ENCODE measurements at places on chromosomes 11 and 22.

DNA sequence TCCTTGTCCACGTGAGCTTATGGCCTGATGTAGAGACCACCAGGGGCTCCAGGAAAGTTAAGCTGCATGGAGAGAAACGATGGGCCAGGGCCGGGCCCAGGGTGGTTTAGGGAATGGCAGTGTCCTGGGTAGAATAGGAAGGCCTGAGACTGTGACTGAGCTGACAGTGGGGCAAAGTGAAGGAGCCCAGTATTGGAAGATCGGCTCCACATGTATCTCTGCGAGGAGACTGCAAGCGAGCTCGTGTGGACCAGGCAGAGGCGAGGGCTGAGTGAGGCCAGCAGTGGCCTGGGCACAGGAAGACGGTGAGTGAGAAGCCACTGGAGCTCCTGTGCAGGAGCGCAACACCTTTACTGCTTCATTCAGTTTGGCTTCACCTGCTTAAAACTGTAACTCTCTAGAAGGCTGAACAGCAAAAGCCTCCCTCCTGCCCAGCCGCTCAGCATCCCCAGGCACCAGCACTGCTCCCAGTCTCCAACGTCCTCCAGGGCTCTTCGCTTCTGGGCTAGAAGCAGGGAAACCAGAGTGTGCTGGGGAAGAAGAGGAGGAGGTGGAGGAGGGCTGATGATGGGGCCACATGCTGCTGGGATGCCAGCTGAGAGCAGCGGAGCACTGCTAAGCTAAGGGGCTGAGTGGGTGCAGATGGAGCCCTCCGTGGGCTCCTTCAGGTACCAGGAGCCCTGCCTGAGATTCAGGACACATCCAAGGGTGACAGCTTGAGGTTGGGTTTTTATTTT, 13.5 kb downstream of the TCIRG1 start:
- DNase-seq, result no peak

DNA sequence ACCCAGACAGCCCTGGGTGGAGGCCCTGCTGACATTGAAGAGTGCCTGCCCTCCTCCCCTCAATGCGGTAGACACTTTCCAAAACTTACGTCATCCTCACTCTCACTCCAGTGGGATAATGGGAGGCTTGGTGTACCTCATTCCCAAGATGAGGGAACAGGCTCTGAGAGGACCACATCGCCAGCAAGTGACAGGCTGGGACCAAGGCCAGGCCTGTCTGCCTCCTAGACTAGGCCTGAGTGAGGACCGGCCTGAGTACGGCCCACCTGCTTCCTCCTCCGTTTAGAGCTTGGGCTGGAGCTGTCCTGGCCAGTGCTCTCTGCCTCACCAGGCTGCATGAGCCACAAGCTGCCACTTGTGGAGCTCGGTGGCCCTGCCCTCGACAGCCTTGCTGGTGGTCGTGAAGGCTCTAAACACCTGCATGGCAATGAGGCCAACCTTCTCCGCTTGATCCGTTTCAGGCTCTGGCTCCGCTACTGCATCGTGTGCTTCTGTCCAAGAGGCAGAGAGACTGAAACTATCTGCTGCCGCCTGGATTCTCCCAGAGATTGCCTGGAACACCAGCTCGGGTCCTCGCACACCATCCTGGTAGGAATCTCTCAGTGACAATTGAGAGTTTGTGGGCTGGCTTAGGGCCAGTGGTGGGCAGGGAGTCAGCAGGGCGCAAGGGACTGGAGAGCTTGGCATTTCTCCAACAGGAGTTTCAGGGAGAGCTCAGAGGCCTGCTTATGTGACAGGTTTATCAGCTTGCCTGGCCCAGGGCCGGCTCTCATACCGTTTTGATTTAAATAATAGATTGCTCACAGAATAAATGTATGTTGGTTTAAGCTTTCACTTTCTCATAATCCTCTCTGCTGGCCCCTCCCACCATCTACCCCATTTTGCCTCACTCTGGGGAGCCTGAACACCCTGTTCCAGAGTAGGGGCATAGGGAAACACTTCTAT, 9.4 kb downstream of the LRRC75B start:
- DNase-seq, result no peak

DNA sequence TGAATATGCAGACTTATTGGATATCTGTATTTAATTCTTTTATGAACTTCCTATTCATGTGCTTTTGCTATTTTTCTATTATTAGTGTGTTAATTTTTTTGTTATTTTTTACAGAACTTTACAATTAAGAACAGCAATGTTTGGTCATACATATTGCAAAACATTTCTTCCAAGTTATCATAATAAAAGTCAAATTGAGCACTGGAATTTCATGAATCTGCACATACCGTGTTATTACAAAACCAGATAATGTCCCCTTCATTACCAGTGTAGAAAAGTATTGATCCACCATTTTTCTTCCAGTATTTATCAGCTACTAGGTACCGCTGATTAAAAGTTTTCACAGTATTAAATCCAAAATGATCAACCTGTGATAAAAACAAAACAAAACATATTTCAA, 40.5 kb downstream of the PRCP start:
- DNase-seq, result no peak

DNA sequence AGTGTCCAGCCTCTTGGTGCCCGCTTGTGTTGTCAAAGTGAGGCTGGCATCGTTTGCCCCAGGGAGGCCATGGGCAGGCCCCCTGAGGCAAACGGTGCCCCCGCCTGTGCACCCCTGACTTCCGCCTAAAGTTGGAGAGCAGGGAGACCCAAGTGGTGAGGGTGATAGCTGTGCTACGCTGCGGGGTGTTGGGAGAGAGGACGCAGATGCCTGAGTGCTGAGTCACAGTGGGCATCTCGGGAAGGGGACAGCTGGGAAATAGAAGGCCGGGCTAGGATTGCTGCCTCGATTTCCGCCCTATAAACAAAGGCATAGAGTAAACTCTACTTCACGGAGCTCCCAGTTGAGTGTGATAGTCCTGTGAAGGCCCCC, 5.8 kb downstream of the GRIK4 start:
- no peak for DNase-seq

DNA sequence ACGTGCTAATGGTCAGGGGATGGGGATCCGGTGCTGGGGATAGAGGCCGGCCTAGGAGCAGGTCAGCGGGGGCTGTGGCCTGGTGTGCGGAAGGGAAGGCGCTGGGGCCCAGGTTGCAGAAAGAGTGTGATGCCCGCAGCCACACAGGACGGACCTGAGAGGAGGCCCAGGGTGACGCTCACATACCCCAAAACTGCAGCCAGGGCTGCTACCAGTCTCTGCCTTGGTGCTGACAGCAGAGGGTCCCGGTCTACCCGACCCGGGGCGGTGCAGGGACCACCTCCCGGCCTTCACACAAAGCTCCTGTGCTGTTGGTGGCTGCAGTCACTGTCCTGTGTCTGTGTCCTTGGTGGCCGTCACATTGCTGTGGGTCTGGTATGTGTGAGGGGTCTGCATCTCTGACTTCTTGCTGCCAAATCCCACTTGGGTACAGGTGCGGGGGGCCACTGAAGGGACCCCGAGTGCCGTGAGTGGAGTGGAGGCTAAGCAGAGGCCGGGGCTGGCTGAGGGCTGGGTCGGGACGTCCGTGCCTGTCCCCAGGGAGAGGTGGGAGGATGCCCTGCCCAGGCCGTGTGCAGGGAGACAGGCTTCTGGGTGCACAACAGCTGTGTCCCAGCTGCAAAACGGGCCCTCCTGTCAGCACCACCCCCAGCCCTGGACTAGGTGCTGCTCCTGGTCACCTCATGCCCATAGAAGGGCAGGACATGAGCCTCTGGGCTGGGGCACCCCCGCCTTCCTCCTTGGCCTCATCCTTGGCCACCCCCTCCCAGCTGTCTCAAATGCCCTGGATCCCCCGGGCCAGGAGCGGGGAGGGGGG, 1.5 kb downstream of the LSP1 start:
- no peak for DNase-seq

DNA sequence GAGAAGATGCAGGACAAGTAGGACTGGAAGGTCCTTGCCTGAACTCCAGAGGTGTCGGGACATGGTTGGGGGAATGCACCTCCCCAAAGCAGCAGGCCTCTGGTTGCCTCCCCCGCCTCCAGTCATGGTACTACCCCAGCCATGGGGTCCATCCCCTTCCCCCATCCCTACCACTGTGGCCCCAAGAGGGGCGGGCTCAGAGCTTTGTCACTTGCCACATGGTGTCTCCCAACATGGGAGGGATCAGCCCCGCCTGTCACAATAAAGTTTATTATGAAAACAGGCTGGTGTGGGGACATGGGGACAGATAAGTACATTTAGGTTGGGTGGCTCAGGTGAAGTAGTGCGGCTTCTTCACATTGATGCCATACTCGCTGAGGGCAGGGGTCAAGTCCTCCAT, 1.4 kb downstream of the TAF10 start:
- no peak for DNase-seq

- no peak for DNase-seq
Observed at GRCh38 chr11:18836417-18836816, 44.8 kb upstream of the PTPN5 start.

DNA sequence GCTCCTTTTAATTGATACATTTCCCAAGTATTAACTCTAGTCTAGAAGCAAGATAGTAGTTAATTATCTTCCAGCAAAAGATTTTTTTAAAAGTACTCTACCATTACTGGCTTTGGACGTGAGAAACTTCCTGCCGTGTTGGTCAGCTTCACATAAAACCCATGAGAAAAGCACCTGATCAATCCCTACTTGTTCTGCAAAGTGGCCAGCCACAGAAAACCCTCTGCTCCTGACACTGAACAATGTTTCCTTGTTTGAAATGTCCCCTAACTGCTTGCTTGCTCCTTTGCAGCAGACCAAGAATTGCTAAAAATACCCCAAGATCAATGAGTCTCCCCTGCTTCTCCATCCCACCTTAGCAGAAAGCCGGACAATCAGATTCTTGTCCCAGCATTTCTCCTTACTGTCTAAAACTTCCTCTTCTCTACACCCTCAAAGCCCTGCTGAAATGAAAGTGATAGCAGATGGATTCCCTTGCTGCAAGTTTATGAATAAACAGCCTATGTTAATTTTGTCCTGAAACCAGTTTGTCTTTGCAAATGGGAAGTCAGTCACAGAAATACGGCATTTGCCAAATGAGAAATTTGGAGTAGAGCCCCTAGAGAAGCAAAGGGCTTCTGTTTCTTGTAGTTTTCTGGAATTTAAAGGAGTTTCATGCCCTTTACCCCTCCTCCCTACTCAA, 207.1 kb upstream of the ARHGAP20 start:
- no peak for DNase-seq

DNA sequence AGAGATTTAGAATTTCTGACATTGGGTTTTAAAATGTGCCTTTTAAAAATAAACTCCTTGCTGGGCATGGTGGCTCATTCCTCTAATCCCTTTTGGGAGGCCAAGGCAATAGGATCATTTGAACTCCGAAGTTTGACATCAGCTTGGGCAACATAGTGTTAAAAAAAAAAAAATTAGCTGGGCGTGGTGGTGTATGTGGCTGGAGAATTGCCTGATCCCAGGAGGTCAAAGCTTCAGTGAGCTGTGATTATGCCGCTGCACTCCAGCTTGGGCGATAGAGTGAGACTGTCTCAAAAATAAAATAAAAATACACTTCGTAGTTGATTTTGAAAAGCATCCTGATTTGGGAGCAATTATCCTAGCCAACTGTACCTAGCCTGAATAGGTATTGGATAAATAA, 3.4 kb upstream of the APLP2 start:
- DNase-seq, result no peak

DNA sequence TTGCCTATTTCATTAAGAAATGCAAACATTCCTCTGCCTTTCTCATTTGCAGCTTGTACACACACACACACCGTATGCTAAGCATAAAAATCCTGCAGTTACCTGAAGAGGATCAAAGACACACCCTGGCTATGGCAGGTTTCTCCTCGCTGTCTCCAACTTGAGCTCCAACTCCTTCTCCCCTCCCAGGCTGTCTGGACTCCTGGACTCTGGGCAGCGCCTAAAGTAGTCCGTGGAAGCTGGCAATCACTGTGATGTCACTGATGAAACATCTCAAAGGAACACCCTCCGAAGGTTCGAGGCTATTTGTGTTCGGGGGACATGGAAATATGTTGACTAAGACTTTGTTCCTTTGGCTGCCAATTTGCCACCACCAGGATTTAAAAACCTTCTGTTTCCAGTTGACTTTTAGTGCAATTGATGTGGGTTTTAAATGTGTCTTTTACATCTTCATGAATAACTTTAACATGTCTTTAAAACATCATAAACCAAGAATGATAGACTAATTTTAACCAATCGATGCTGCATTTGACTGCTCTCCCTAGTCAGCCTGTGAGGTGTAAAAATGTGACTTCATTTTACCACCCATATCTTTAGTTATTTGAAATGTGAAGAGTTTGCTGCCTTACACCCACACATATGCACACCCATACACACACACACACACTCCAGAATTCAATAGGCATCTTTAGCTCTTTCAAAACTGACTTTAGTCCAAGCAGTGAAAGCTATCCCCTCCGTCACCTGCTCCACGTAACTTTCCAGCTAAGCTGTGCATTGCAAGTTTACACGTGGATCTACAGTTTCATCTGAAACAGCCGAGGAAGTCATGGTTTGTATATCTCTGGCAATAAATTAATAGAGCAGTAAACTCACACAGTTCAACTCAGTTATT, at the start of gene SLN:
Gene SLN, minus strand, starts transcription at position 196 of the 895 bp plus-strand sequence.
- DNase-seq, result no peak

GRCh38 chr11:73234471-73235181, 16.5 kb downstream of the P2RY2 start:
- DNase-seq, result no peak

- no peak for DNase-seq
Observed at GRCh38 chr11:34214961-34215805, 109.8 kb downstream of the NAT10 start.

DNA sequence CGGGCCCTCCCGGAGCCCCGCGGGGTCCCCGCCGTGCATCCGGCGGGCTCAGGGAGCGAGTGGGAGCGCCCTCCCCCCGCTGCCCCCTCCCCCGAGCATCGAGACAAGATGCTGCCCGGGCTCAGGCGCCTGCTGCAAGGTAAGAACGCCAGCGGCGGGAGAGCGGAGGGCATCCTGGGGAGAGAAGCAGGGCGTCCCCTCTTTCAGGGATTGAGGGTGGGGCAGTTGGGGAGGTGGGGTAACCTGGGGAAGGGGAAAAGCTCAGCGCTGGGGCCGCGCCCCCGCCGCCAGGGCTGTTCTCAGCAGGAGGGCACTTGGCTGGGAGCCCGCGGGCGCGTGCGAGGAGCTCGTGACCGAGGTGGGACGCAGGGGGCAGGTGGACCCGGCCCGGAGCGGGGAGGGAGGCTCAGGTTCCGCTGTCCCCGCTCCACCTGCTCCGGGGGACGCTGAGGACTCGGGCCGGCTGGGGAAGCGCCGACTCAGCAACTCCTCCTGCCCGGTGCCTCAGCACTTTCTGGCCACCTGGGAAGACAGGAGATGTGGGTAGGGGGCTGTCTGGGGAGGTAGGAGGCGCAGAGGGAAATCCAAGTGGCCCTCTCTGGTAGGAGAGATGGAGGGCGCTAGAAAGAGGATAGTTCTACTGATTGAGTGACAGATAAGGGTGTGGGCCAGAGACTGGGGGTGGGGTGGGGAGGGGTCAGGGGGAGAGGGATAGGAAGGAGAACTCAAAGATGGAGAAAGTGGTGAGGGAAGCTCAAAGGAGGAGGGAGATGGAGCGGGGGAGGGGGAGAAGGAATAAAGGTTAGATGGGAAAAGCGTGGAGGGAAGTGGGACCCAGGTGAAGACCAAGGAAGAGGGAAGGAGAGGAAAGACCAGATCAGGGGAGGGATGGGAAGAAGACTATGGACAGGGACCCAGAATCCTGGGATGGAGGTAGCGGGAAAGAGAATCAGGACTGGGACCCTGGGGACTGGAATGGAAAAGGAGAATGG, 726 bp downstream of the RTN4RL2 start:
- DNase-seq, result no peak
